Bronchus fibroblast of lung (primary cell): ENCODE measurements at places on chromosomes 3 and 15. TPM values are rescaled to one million over a fixed set of nuclear protein-coding genes. Genes with fewer than 3 reads are reported as not detected.

TNFAIP8L3 gene
- 2.1 and 3.2 TPM in 2 replicates for total RNA-seq

PPP2R3A gene
- 9.8 and 10.1 TPM in 2 replicates for total RNA-seq

LNP1 gene
- 3.0 and 3.2 TPM in 2 replicates for total RNA-seq

THAP10 gene
- 7.1 and 7.2 TPM in 2 replicates for total RNA-seq

KNL1 gene
- 15.5 and 21.4 TPM in 2 replicates for total RNA-seq

CASR gene
- total RNA-seq: not detected in 2 replicates

HEXA gene
- total RNA-seq: 62.7 and 65.4 TPM in 2 replicates

FYCO1 gene
- 7.1 and 8.6 TPM in 2 replicates for total RNA-seq

ANKUB1 gene
- total RNA-seq: not detected in 2 replicates

PDCD10 gene
- 46.2 and 47.7 TPM in 2 replicates for total RNA-seq

SOX14 gene
- total RNA-seq: not detected in 2 replicates

ALS2CL gene
- total RNA-seq: 0.15 and 0.17 TPM in 2 replicates

THUMPD3 gene
- 27.9 and 34.0 TPM in 2 replicates for total RNA-seq

PEAK1 gene
- total RNA-seq: 11.8 and 12.5 TPM in 2 replicates

KBTBD13 gene
- not detected in 2 replicates for total RNA-seq

ITIH1 gene
- total RNA-seq: not detected in 2 replicates

TNFSF10 gene
- total RNA-seq: 0.45 and 1.7 TPM in 2 replicates

SEMA3G gene
- total RNA-seq: not detected in 2 replicates

CCR3 gene
- not detected in 2 replicates for total RNA-seq

CEP70 gene
- total RNA-seq: 13.4 and 15.0 TPM in 2 replicates

FBXO40 gene
- not detected in 2 replicates for total RNA-seq

GPR156 gene
- total RNA-seq: 0.45 and 0.67 TPM in 2 replicates

PRR23B gene
- total RNA-seq: not detected in 2 replicates
